Hematopoietic multipotent progenitor cell treated with erythropoietin and hydrocortisone succinate and interleukin-3 and kit ligand, for 17 days (in vitro differentiated cells): ENCODE measurements at places on chromosomes 2 and 18.

GRCh38 chr2:140392824-140393223 lies 1612.6 kb upstream of the NXPH2 start:
- DNase-seq = no peak

- DNase-seq = no peak
Observed at GRCh38 chr2:12932192-12932591, 215.5 kb downstream of the TRIB2 start.

DNA sequence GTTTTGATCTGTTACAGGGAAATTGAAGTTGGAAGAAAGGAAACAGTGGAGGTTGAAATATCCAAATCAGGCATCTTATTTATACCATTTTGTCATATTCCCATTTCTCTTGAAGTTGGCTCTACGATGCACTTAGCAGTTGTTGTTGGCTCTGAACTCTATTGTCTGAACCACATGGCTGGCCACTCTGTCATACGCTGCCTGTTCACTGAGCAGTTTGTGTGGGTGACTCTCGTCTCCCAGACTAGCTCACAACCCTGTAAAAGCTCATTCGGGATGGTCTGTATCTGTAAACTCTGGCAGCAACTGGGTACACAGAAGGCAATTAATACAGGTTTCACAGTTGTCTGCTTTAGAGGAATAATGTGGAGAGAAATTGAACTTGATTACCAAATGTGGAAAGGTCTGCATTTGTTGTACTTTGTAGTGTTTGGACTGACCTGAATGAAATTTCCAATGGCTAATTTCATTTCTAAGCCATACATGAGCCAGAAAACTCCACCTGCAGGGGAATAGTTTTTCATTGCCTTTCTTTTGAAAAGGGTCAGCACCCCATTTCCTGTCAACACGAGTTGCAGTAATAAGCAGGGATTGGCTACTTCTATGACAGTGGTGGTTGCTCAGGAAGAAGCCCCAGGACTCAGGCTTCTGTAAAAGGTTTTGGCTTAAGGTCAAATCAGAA lies 378.2 kb downstream of the OSR1 start:
- DNase-seq = no peak

DNA sequence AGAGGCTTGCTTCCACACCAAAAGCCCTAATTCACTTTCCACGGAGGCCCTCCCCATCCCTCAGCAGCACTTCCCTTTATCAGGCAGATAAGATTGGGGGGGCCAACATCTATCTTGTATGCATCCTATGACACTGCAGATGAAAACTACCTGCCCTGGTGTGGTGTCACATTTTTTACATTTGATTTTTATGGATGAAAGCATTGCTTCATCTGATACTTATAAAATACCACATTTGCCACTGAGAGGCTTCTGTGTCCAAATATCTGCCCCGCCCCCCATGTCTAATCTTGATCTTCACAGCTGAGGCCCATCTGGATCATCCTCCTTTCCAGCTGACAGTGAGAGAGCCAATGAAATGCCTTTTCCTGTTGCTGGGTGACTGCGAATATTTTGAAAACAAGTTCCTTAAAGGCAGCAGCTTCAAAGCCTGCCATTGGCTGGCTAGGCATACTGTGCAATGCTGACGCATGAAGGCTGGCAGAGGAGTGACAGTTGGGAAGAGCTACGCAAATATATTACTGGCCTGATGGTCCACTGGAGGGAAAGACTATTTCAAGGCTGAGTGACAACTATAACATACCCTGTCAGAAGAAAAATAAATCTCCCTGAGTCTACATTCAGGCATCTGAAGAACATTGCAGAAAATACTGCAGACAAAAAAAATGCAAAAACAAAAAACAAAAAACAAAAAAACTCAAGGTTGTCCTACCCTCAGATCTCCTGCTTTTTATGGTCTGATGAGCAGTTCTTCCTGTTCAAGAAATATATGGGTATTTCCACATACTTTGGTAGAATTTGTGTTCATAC lies 318.7 kb downstream of the PDE11A start:
- peak; percentile 25 for DNase-seq

GRCh38 chr2:85682378-85682777 lies 11.8 kb upstream of the GNLY start:
- DNase-seq = no peak

GRCh38 chr2:63763391-63763941 lies 78.2 kb upstream of the UGP2 start:
- no peak for DNase-seq
